ENCODE measurements at places on chromosomes 13 and 19. TPM values are rescaled to one million over a fixed set of nuclear protein-coding genes. Genes with fewer than 3 reads are reported as not detected.

The CEBPA gene
- total RNA-seq = 0.19 TPM

The GPR12 gene
- not detected for total RNA-seq

The NLRP9 gene
- total RNA-seq = not detected

The ATP4B gene
- total RNA-seq = not detected

The ZNF320 gene
- 9.8 TPM for total RNA-seq
